ENCODE measurements at places on chromosomes 3 and 15.

DNA sequence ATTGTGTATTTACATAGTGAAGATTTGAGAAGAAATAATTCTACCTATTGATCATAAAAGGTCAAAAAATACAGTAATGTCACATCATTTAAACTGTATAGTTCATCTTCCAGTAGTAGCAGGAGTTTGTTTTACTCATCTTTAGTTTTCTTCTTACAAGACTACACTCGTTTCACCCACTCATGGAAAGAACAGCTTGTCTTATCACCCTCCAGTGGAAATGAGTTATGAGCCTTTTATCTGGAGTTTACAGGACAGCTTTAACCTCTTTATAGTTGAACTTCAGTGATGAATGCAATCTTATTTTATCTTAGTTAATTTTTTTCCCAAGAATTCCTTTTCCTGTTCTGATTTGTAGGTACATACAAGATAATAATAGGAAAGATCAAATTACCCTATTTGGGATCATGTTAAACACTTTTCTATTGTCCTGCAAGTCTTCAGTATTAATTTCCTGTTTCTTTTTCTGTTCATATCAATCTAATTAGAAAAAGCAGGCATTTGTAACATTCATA is 36.8 kb downstream of the RBMS3 start:
- DNase-seq = no peak

DNA sequence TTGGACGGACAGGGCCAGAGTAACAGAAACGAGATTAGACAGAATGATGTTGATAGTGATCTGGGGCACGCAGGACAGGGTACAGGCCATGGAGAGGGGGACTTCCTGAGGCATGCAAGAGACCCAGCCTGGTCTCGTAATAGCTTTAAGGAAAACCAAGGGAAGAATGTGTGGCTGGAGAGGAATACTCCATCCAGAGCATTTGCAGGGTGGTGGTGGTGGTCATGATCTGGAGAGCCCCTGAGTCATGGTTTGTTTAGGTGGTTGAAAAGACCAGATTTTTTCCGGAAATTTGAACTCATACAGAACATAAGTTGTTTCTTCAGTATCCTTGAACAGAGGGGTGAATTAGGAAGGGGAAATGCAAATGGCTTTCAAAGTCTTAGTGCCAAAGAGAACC is 138.5 kb downstream of the DUT start:
- no peak for DNase-seq

GRCh38 chr3:159988617-159989271 is at the start of gene IL12A:
Gene IL12A (plus strand): TSS chr3:159988835.
- peak; percentile 73 for DNase-seq

- DNase-seq = no peak
Observed at GRCh38 chr15:96106628-96107027, 223.9 kb upstream of the NR2F2 start.

DNA sequence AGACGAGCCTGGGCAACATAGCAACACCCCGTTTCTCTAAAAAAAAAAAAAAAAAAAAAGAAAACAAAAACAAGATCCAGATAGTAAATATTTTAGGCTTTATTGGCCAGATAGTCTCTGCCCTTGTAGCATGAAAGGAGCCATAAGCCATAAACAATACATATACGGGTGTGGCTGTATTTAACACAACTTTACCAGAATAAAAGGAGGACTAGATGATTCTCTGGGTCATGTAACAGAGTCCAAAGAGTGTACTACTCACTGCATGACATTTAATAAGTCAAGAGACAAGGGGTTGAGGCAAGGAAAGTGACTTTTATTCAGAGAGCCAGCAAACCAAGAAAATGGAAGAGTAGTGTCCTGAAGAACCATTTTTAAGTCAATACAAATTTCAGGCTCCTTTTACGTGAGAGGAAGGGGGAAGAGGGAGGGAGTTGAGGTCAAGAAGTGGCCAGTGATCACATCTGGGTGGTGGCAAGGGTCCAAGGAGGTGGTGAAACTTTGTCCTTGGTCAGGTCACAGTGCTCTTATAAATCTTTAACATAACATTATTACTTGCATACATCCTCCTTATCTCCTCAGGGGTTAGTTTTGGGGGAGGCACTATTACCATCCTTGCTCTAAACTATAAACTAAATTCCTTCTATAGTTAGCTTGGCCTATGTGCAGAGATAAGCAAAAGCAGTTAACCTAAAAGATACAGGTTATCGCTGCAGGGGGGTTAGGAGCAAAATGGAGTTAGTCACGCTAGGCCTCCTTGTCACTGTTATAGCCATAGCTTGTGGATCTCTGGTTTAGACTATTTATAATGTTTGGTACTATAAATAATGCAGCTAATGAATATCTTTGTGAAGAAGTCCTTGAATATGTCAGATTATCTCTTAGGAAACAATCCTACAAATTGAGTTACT is 46.1 kb downstream of the METTL6 start:
- no peak for DNase-seq

GRCh38 chr3:160400030-160400701 is 716 bp downstream of the SMC4 start:
- no peak for DNase-seq

GRCh38 chr15:23079766-23080165 is 40.4 kb upstream of the TUBGCP5 start:
- no peak for DNase-seq

- DNase-seq = no peak
Observed at GRCh38 chr3:115068799-115069198, 78.3 kb downstream of the ZBTB20 start.
